ENCODE measurements at places on chromosomes 1 and 21. TPM values are rescaled to one million over a fixed set of nuclear protein-coding genes. Genes with fewer than 3 reads are reported as not detected.

GRCh38 chr1:150574260-150575071, 4.9 kb downstream of the MCL1 start:
- H3K27ac ChIP-seq: peak overlapping the region; percentile 30
- H3K27me3 ChIP-seq: no peaks in the 10 kb centered on the region
- H3K4me1 ChIP-seq: peaks cover 15% of the 10 kb centered on the region

DNA sequence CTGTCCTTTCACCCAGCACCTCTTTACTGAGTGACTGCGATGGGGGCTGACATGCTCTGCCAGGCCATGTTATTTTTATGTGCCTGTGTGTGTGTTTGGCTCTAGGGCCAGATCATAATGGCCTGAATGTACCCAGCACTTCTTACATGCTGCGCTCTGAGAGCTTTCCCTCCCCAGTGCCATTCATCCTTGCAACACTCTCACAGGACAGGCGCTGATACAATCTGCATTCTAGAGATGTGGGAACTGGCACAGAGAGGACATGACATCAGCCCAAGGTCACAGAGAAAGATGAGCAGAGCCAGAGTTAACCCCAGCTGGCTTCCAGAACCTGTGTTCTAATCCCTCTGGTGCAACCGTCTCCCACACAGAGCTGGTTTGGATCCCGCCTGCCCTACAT, 54.5 kb downstream of the ARHGEF10L start:
- peaks cover under 1% of the 10 kb centered on the region for H3K4me1 ChIP-seq
- peaks cover 9% of the 10 kb centered on the region for H3K36me3 ChIP-seq
- no peak for DNase-seq
- no peak overlapping the region for H3K4me3 ChIP-seq
- H3K27me3 ChIP-seq: no peaks in the 10 kb centered on the region

- H3K27ac ChIP-seq: no peak overlapping the region
- H3K4me1 ChIP-seq: peaks cover 11% of the 10 kb centered on the region
- no peak overlapping the region for H3K4me3 ChIP-seq
- H3K27me3 ChIP-seq: no peaks in the 10 kb centered on the region
- peak; percentile 29 for DNase-seq
- no peaks in the 10 kb centered on the region for H3K36me3 ChIP-seq
Observed at GRCh38 chr1:87972811-87973210, 644.1 kb downstream of the LMO4 start.

DNA sequence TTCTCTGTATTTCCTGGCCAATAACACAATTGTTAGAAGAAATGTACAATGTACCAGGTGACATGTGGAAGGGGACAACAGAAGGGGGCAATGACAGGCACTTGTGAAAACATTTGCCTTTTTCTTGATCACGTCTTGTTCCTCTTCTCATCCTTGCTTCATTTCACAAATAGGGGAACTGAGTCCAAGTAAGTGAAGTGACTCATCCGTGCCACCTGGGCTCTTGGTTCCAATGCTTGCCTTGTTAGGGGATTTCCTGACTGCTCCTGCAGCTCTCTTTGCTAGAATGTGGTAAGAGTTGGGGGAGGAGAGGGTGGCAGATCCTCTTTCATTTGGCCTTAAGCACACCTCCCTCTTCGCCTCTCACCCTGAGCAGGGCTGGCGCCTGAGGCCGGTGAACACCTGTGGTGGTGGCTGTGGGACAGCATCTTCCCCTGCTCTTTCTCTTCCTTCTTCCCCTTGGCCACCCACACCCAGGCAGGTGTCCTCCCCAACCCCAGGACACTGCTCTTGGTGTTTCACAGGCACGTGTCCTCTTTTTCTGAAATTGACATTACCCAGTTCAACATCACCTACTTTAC, 2.2 kb upstream of the RHEX start:
- no peak overlapping the region for H3K27ac ChIP-seq
- H3K4me3 ChIP-seq: no peak overlapping the region
- peak; percentile 2 for DNase-seq
- no peaks in the 10 kb centered on the region for H3K4me1 ChIP-seq
- peaks cover 42% of the 10 kb centered on the region for H3K27me3 ChIP-seq

GRCh38 chr1:202324646-202325045, 17.1 kb downstream of the UBE2T start:
- H3K4me3 ChIP-seq: no peak overlapping the region
- H3K36me3 ChIP-seq: peaks cover 1% of the 10 kb centered on the region
- H3K4me1 ChIP-seq: no peaks in the 10 kb centered on the region
- no peak for DNase-seq
- no peak overlapping the region for H3K27ac ChIP-seq

DNA sequence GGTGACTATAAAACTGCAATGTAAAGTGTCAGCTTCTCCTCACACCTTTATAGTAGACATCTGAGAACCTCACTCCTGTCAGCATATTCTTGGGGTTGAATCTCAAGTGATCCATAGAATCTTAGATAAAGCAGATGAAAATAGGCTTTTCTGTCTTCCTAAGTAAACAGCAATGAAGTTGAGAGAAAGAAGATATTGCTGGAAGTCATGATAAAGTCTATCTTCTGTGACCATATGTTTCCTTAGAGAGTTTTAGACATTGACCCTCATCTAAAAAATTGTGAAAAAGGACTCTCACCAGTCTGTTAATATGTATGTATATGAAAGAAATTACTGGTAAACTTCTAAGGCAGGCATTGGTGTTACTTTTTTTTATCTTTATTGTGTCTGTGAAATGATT, 66.8 kb downstream of the LIPI start:
- no peaks in the 10 kb centered on the region for H3K36me3 ChIP-seq
- no peak overlapping the region for H3K4me3 ChIP-seq
- DNase-seq: no peak

Gene OPTC
- total RNA-seq: not detected

GRCh38 chr1:109368464-109368863, 29.3 kb downstream of the SORT1 start:
- DNase-seq: no peak
- H3K36me3 ChIP-seq: peaks cover 11% of the 10 kb centered on the region
- no peaks in the 10 kb centered on the region for H3K27me3 ChIP-seq
- H3K4me1 ChIP-seq: peaks cover 25% of the 10 kb centered on the region
- no peak overlapping the region for H3K4me3 ChIP-seq
- peak overlapping the region; percentile 66 for H3K27ac ChIP-seq

DNA sequence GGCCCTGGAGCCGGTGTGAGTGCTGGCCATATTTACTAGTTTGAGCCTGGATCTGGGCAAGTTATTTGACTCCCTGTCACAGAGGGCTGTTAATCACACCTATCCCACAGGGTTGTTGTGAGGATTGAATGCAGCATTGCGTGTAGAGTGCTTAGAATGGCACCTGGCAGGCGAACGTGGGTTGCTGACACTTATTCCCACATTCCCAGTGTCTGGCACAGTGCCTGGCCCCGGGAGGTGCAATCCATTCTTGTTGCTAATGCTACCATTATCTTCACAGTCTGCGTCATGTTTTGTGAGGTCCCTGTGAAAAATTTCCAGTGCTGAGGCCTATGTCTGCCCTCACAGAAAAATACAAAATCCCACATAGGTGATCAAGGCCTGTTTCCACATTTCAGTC, 66.1 kb downstream of the CD2 start:
- H3K27me3 ChIP-seq: no peaks in the 10 kb centered on the region
- no peaks in the 10 kb centered on the region for H3K36me3 ChIP-seq
- no peak overlapping the region for H3K4me3 ChIP-seq
- H3K27ac ChIP-seq: no peak overlapping the region
- no peaks in the 10 kb centered on the region for H3K4me1 ChIP-seq
- DNase-seq: peak; percentile 80

DNA sequence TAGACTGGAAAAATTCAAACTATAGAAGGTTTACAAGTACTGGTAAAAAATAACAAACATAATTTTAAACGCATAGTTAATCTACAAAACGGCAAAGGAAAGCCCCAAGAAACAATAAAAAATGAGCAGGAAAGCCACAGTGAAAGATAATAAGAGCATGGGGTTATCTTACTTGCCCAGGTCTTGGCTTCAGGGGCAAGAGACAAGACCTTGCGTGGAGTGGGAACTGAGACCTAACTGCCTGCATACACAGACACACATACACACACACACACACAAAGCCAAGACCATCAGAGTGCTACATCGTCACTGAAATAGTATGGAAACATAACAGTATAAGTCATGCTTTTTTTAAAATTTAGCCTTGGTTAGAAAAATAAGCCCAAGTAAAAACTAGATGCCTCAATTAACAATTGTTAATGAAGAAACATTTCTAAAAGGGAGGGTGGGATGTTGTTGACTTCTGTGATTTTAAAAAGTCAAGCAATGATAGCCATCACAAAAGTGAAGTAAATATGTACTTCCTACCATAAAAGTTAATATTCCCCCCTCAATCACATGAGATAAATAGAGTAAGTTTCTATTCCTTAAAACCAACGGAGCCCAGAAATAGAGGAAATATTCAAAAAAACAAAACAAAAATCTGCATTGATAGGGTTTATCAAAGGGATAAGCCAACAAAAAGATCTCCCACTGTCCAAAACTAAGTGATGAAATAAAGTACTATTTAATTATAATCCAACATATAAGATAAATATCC, 29.4 kb upstream of the CRP start:
- no peak overlapping the region for H3K4me3 ChIP-seq
- no peaks in the 10 kb centered on the region for H3K36me3 ChIP-seq
- no peaks in the 10 kb centered on the region for H3K4me1 ChIP-seq

- no peaks in the 10 kb centered on the region for H3K36me3 ChIP-seq
- H3K27ac ChIP-seq: no peak overlapping the region
- DNase-seq: no peak
- H3K4me3 ChIP-seq: no peak overlapping the region
Observed at GRCh38 chr1:91622616-91623015, 122.0 kb downstream of the CDC7 start.

Gene CD2
- not detected for total RNA-seq

GRCh38 chr1:154865442-154866256, 4.4 kb downstream of the KCNN3 start:
- peaks cover 24% of the 10 kb centered on the region for H3K4me1 ChIP-seq
- no peak for DNase-seq
- no peak overlapping the region for H3K4me3 ChIP-seq
- H3K27me3 ChIP-seq: peaks cover 42% of the 10 kb centered on the region
- H3K27ac ChIP-seq: no peak overlapping the region

- peaks cover 6% of the 10 kb centered on the region for H3K27me3 ChIP-seq
- H3K36me3 ChIP-seq: no peaks in the 10 kb centered on the region
- H3K4me1 ChIP-seq: peaks cover 8% of the 10 kb centered on the region
- H3K4me3 ChIP-seq: no peak overlapping the region
- DNase-seq: peak; percentile 52
- no peak overlapping the region for H3K27ac ChIP-seq
Observed at GRCh38 chr1:93016171-93016570, 54.9 kb upstream of the DIPK1A start.

GRCh38 chr1:56301791-56302190, 277.6 kb downstream of the PLPP3 start:
- H3K27ac ChIP-seq: peak overlapping the region; percentile 24
- no peak overlapping the region for H3K4me3 ChIP-seq
- peak; percentile 95 for DNase-seq
- no peaks in the 10 kb centered on the region for H3K36me3 ChIP-seq
- H3K27me3 ChIP-seq: no peaks in the 10 kb centered on the region

DNA sequence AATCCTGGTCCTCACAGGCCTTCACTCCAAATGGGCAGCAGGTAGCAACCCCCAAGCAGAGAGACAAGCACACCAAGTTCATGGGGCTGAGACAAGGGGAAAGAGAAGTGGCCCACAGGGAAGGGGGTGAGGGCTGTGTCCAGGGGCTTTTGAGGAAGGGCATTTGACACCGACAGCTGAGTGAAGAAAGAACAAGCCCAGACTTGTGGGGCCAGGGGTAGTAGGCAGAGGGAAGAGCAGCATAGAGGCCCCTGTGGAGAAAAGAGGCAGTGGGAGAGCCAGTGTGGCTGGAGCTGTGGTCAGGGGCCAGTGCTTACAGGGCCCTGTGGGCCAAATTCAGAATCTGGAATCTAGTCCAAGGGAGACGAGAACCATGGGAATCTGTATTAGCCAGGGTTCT, 85.4 kb downstream of the IGSF21 start:
- no peak overlapping the region for H3K27ac ChIP-seq
- H3K36me3 ChIP-seq: no peaks in the 10 kb centered on the region
- DNase-seq: no peak

GRCh38 chr1:86448670-86449069, 20.1 kb upstream of the CLCA1 start:
- H3K36me3 ChIP-seq: no peaks in the 10 kb centered on the region
- no peak overlapping the region for H3K27ac ChIP-seq
- no peak for DNase-seq
- H3K4me1 ChIP-seq: no peaks in the 10 kb centered on the region
- H3K27me3 ChIP-seq: no peaks in the 10 kb centered on the region

GRCh38 chr1:78142736-78143135, 97.0 kb downstream of the GIPC2 start:
- H3K4me3 ChIP-seq: no peak overlapping the region
- no peaks in the 10 kb centered on the region for H3K27me3 ChIP-seq
- no peaks in the 10 kb centered on the region for H3K4me1 ChIP-seq
- DNase-seq: no peak
- no peaks in the 10 kb centered on the region for H3K36me3 ChIP-seq

- H3K27ac ChIP-seq: no peak overlapping the region
- H3K4me1 ChIP-seq: no peaks in the 10 kb centered on the region
- H3K36me3 ChIP-seq: no peaks in the 10 kb centered on the region
- no peak for DNase-seq
Observed at GRCh38 chr21:44000360-44000759, 11.7 kb upstream of the TRAPPC10 start.

Gene FLAD1
- total RNA-seq: 19.7 TPM

Data from IMR-90 (cell line).